ENCODE measurements at places on chromosomes 2 and 18. TPM values are rescaled to one million over a fixed set of nuclear protein-coding genes. Genes with fewer than 3 reads are reported as not detected.

DNA sequence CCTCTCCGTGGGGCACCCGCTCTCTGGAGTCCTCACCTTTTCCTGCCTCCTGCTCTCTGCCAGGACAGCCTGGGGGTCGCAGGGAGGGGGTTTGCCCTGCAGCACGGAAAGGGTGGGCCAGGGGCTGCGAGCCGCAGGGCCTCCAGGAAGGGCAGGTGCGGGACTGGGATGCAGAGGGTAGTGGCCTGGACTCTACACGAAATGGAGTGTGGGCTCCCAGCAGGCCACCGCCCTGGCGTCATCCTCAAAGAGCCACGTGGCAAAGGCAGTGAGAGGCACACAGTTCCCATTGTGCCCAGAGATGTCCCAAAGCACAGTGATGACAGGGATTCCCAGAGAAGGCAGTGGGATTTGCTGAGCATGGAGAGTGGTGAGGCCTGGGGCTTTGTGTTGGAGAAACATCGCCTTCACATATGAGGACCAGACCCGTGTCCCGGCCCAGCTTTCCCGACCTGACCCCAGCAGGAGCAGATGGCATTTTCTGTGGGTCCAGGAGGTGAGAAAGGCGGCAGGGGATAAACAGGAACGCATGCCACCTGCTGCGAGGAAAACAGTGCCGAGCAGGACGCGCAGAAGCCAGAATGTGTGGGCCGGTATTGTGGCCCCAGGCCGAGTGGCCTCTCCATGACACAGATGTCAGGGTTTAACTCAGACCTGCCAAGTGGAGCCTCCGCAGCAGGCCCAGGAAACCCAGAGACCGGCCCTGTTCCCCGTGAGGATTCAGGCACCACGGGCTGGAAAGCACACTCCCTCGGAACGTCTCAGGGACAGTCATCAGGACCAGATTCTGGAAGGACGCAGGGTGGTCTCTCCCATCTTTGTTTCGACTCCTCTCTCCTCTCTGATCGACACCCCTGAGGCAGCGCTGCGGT, 855.5 kb upstream of the SALL3 start:
- H3K27ac ChIP-seq: no peak overlapping the region
- H3K4me1 ChIP-seq: no peaks in the 10 kb centered on the region
- H3K36me3 ChIP-seq: no peaks in the 10 kb centered on the region

CETN1 gene
- total RNA-seq: 70.5 TPM

EXOC6B gene
- 45.2 TPM for total RNA-seq

PAX8 gene
- 4.7 TPM for total RNA-seq

EMILIN1 gene
- total RNA-seq: 29.2 TPM
